Type B pancreatic cell (in vitro differentiated cells): ENCODE measurements at places on chromosomes 13 and 19. TPM values are rescaled to one million over a fixed set of nuclear protein-coding genes. Genes with fewer than 3 reads are reported as not detected.

- DNase-seq = no peak
Observed at GRCh38 chr13:114056205-114057013, 76.0 kb downstream of the RASA3 start.

DNA sequence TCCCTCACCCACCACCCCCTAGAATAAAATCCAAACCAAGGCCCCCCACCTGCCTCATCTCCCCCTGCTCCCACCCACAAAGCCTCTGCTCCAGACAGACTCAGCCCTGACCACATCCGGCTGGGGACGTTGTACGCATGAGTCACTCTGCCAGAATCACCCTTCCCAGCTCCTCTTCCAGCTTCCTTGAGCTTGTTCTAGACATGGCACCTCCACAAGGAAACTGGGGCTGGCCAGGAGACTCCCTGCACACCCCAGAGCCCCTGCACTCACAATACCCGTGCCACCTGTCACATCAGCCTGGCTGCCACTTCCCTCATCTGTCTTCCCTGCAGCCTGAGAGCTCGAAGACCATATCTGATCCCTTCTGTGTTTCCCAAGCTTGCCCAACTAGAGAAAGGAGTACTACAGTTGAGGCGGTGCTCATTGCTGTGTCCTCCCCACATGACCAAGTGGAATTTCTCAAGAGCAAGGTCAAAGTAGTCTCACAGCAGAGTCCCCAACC, 9.7 kb downstream of the DEDD2 start:
- no peak for DNase-seq

GRCh38 chr13:27252467-27252866, 1.1 kb downstream of the RPL21 start:
- DNase-seq = no peak

DNA sequence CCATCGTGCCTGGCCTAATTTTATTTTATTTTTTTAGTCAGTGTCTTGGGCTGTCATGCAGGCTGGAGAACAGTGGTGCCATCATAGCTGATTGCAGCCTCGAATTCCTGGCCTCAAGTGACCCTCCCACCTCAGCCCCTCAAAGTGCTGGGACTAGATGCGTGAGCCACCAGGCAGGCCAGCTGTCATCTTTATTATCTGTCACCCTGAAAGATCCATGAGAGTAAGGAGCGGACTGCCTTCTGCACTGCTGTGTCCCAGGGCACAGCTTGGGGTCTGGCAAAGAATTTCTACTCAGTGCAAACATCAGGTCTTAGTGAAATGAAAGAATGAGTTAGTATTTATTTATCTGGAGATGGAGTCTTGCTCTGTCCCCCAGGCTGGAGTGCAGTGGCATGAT, 9.5 kb upstream of the TLE5 start:
- DNase-seq = no peak

- no peak for DNase-seq
Observed at GRCh38 chr19:29576761-29577648, 29.1 kb upstream of the POP4 start.

The GIPC1 gene
- total RNA-seq = 123 and 308 TPM in 2 replicates

DNA sequence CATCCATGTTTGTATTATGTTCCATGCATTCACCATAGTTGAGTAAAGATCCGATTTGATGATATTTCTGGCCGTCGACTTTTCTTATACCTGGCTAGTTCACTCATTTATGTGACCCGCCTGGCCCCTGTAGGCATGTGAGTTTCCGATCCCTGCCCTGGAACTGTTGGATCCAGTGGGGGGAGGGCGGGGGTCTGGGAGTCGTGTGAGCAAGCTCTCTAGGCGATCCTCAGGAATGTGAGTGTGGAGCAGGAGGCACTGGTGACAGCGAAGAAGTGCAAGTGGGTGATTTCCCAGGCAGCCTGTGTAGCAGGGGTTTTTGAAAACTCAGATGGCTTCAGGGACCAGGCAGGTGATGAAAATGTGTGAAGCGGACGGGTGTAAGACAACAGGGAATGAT, 10.6 kb upstream of the PTOV1 start:
- DNase-seq = no peak

- DNase-seq = no peak
Observed at GRCh38 chr19:9917321-9917720, 19.0 kb downstream of the OLFM2 start.
